ENCODE measurements at places on chromosomes 7 and 10.

- no peak for DNase-seq
Measured at GRCh38 chr10:71068861-71069271, 143.5 kb upstream of the UNC5B start.

DNA sequence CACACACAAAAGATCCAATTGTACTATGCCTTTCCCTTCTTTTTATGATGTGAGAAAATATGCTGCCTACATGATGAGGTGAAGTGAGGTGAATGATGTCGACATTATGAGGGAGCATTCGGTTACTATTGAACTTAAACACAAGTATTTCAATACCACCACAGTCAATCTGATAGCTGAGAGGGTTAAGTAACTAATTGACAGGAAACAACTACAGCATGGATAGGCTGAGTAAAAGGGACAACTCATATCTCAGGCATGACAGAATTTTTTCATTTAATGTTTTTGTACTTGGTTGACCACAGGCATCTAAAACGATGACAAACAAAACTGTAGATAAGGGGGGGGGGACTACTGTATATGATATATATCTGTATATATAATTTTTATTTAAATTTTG is 488.9 kb downstream of the SH2D4B start:
- DNase-seq, result no peak

DNA sequence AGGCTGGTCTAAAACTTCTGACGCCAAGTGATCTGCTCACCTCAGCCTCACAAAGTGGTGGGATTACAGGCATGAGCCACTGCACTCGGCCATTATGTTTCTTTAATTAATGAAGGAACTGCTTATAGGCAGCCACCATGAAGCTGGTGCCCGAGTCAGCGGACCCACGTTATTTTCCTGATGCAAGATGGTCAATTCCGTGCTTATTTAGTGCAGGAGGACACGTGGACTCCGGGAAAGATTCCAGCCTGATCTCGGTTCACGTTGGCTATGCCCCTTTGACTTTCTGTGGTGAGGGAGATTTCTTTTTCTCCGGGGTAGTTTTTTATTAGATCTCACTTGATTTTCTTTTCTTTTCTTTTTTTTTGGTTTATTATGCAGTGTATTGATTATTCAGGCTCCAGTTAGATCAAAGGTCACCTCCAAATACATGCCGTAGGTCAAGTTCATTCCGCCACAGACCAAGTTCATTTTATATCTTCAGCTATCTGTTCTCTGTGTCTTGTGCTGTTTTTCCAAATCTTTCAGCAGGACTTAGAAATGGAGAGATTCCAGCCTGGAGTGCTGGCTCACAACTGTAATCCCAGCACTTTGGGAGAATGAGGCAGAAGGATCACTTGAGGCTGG is 8.3 kb downstream of the CAMK1D start:
- no peak for DNase-seq

- DNase-seq, result no peak
Measured at GRCh38 chr10:95248989-95249388, 41.8 kb downstream of the PDLIM1 start.

DNA sequence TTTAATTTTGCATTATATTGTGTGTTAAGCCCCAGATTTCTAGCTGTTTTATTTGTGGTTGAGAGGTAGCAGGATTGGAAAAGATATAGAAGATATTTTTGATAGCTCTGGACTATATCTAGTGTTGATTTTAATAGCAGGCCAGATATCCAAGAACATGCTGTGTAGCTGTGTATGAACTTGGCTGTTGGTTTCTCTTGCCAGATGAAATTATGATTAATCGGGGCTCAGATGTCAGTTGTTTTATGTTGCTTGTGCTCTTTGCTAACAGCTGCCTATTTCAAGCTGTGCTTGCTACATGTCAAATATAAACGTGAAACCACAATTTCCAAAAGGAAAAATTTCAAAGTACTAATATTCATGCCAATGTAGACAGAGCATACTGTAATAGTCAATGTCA is 141.1 kb downstream of the GRM3 start:
- DNase-seq, result no peak

DNA sequence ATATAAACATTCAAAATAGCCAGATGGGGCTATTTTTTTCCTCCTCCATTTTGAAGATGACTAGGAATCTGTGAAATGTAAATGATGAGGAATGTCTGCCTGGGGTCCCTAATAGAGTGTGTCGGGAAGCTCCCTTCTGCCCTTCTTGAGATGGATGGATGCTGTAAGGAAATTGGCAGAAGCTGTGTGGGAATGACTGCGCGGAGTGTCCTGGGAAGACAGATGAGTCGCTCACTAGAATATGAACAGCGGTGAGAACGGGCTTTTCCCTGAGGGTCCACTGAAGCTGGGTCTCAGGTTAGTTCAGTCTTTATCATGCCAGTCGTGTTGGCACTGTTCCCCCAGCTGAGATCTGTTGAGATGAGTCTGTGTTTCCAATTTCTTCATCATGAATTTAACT is 75.1 kb upstream of the PLPP4 start:
- DNase-seq, result no peak

- no peak for DNase-seq
Measured at GRCh38 chr7:101300465-101301376, 20.9 kb downstream of the IFT22 start.

GRCh38 chr10:58956926-58957325 is 219.5 kb upstream of the PHYHIPL start:
- DNase-seq, result no peak

DNA sequence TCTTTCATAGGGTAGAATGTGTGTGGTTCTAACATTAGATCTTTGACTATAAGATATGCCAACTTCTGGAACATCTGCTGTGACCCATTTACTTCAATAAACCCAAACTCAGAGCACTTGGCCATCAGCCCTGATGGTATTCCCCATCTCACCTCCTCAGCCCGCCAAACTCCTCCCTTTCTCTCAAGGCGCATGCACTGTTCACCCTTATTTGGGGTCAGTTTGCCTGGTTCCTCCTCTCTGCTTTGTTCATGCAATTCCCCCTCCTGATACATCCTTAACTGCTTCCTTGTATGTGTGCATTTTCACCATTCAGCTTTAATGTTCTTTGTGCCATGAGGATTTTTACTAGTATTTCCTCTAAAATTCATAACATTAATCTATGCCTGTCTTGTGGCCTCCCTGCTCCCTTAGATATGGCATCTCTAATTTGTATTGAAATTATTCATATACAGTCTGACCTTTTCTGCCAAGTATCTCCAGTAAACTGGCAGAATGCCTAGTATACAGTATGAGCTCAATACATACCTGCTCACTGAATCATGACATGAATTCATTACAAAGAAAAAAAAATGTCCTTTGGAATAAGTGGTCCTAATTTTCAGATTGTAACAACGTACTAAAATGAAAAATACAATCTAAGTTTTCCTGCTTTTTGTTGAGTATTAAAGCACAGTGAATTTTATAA is 336.8 kb upstream of the IGFBP3 start:
- DNase-seq, result no peak

DNA sequence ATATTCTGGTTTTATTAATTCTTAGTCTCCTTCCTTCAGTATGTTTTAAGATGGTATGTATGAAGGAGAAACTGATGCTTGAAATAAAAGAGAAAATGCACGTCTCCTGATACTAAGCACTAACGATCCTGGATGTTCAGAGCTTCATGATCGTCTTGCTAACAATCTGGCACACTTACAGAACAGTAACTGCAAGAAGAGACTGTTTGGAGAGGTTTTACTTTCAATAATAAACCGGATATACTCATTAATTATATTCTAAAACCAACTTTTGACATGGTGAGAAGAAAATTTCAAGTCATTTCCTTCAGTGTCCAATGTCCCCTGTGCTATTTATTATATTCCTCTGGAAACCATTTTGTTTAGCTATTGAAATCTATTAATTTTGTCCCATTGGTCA is 251.0 kb downstream of the NXPH1 start:
- DNase-seq, result no peak

DNA sequence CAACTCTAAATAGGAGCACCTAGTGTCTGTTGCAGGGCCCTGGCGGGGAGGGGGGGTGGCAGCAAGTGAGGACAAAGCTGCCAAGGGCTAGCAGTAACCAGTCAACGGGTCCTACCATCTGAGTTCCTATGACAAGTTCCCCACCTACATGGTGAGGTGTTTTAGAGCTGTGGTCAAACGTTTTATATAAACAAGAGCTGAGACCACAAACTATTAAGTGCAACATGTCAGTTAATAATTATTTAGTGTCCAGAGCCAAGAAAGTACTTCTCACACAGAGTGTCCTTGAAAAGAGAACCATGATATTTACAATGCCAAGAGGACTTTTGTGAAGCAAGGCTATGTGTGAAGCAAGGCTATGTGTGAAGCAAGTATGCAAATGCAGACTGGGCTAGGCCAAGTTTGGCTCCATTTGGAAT is 434.7 kb downstream of the TNS3 start:
- DNase-seq, result no peak

GRCh38 chr7:125355899-125356298 is 426.3 kb upstream of the POT1 start:
- no peak for DNase-seq

DNA sequence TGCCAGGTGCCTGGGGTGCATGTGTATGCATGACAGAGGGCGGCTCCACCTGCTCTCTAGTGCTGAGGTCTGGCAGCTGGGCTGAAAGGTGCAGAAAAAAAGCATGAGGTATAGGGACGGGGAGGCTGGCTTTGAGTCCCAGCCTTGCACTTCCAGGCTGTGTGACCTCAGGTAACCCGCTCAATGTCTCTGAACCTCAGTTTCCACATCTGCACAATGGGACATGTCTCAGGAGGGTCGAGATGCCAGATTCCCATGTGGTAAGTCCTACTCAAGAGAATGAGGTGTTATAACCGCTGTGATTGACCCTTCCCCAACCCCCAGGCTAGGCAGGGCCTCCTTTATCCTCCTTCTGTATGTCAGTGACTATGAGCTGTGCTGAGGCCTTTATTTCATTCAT is 48.8 kb downstream of the ARHGAP22 start:
- no peak for DNase-seq

- no peak for DNase-seq
Measured at GRCh38 chr7:10268034-10268433, 705.6 kb upstream of the PHF14 start.

- DNase-seq, result no peak
Measured at GRCh38 chr7:43888993-43889945, 17.1 kb downstream of the URGCP start.

DNA sequence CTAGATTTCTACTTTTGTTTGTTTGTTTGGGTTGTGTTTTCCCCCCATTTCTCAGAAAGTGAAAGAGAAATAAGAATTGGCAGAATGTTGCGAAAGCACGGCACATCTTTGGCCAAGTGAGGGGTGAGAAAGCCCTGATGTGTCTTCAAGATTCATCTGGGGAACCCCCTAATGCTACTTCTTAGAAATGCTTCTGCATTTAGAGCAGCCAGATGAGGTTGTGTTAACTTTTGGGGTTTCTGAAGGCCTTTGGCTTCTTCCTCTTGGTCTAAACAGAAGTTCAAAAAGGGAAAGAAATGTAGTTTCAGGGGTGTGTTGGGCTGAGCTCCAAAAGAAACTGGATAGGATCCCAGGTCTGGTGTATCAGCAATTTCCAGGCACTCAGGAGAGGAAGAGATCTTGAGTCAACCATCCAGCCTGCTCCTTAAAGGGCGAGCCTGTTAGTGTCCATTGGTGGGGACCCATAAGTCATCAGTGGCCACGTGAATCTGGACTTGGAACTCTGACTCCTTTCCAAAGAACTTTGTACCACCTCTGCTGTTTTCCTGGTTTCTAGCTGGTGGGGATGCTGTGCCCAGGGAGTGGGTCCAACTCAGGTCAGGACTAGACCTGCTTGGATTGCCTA is 6.5 kb downstream of the DUSP5 start:
- DNase-seq, result peak; percentile 70

GRCh38 chr7:66699998-66700397 is 40.5 kb upstream of the RABGEF1 start:
- no peak for DNase-seq

DNA sequence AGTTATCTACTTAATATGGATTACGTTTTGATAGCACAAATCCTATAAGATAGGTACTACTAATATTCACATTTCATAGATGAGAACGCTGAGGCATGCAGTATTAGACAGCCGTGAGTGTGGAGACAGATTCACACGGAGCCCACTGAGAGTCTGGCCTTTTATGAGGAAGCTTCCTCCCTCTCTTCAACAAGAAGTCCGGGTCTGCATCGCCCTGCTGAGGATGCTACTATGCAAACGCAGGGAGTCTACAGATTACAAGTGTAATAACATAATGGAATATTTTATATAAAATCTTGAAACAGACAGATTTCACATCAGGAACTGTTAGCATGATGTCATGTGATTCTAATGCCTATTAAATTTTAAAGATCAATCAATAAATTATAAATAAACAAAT is 255.9 kb upstream of the GLI3 start:
- DNase-seq, result no peak

GRCh38 chr7:90749774-90750173 is 153.7 kb downstream of the CDK14 start:
- no peak for DNase-seq

DNA sequence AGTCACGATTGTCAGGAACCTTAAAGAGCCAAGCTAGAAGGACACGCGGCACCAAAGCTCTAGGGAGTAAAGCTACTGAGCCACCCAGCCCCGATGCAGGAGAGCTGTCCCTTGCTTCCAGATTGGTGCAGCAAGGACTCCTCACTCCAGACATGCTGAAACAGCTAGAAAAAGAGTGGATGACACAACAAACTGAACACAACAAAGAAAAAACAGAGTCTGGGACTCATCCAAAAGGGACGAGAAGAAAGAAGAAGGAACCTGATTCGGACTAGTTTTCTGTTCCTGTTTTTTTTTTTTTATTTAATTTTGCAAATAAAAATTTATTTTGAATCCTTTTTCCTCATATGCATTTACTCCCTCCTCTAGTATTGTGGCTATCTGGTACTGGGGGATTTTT is 11.4 kb upstream of the HKDC1 start:
- DNase-seq, result no peak

DNA sequence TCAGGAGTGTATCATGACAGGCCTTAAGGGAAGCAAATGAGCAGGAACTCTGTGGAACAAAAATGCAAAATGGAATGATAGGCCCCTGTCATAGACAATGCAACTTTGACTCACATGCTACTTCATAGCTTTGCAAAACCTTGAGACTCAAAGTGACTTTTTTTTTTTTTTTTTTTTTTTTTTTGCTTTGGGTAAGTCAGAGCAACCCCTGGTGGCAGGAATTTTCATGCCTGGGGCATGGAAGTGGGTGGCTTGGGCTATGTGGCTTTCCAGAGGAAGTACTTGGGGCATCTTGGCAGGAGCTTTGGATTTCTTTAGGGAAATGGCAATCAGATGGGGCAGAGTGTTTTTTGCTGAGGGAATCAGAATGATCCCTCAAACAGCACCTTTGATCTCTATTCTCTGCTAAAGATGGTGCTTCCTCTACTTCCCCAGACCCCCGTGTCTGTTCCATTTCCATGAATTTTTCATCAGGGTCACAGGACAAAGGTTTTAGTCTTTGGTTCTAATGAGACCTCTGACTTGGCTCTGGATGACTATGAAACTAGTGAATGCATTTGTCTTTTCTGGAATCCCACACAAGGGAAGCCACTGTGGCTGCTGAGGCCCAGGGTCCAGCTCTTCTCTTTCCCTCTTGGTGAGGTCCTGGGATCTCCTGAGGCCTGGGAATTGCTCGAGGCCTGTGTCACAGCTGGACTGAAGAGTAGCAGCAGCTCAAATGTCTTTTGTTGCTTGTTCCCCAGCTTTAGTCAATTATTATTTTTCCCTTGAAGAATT is 62.8 kb downstream of the TACC2 start:
- DNase-seq, result no peak

- no peak for DNase-seq
Measured at GRCh38 chr10:7340179-7340874, 70.5 kb downstream of the SFMBT2 start.

GRCh38 chr7:29567174-29567573 is 3.5 kb downstream of the PRR15 start:
- no peak for DNase-seq

GRCh38 chr7:66913118-66914037 is 7.6 kb upstream of the TMEM248 start:
- no peak for DNase-seq

Measured in activated T-helper 2 cell treated with anti-CD3 and anti-CD28 coated beads, Interferon-gamma antibody, Interleukin-2, Interleukin-4, amounts not matched to agents 10 μg/mL and 5 μg/mL and 100 μg/mL, durations not matched to agents 14 hours and 24 hours and 36 hours (primary cell).